Brain (organoid and tissue), 16 donors: ENCODE measurements at places on chromosomes 1 and 21.

DNA sequence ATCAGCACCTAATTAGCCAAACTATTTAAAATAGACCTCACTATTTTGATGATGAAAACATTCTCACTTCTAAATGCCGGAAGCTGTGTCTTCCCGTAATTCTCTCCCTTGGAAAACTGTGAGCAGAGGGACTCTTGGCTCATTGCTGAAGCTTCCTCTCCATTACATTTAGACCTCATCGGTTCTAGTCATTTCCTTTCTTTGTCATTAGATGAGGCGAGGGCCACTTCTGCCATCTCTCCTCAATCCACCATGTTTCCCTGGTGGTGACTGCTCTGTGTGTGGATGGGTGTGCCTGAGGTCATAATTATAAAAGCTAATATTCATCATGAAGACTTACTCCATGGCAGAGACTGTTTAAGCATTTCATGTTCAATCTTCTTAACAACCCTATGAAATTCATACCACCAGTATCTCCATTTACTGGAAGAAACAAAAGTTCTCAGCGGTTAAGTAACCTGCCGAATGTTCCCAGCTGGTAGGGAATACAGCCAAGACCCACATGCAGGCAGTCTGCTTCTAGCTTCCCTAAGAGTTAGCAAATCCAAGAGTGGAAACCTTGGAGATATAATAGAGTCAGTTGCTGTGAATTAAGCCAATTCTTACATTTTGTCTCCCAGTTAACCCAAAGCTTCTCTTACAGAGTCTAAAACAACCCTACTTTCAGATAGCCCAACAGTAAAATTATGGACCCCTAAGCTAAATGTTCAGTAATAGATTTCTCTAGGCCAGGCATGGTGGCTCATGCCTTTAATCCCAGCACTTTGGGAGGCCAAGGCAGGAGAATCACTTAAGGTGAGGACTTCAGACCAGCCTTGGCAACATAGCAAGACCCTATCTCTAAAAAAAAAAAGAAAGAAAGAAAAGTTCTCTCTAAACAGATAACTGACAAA, 156.2 kb downstream of the ZBTB18 start:
- DNase-seq, result peak; percentile 56

GRCh38 chr1:177017287-177017852, 147.1 kb downstream of the ASTN1 start:
- DNase-seq, result peak; percentile 37

DNA sequence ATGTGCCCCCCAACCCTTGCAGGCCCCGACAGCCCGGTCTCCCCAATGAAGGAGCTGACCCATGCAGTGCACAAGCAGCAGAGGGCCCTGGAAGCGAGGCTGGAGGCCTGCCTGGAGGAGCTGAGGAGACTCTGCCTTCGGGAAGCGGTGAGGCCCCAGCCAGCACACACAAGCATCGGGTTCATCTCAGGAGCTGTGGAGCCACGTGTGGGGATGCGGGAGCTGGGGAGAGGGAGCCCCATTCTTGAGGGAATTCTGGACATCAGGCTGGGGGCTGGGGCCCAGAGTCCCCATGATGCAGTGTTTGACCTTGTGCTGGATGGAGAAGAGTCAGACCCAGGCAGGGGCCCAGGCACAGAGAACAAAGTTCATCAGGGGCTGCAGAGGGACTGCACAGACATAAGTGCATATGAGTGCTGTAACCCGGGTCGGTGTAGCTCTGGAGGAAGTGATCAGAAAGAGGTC, 4.8 kb downstream of the INAVA start:
- no peak for DNase-seq

GRCh38 chr1:240128366-240128765, 36.7 kb downstream of the FMN2 start:
- no peak for DNase-seq

DNA sequence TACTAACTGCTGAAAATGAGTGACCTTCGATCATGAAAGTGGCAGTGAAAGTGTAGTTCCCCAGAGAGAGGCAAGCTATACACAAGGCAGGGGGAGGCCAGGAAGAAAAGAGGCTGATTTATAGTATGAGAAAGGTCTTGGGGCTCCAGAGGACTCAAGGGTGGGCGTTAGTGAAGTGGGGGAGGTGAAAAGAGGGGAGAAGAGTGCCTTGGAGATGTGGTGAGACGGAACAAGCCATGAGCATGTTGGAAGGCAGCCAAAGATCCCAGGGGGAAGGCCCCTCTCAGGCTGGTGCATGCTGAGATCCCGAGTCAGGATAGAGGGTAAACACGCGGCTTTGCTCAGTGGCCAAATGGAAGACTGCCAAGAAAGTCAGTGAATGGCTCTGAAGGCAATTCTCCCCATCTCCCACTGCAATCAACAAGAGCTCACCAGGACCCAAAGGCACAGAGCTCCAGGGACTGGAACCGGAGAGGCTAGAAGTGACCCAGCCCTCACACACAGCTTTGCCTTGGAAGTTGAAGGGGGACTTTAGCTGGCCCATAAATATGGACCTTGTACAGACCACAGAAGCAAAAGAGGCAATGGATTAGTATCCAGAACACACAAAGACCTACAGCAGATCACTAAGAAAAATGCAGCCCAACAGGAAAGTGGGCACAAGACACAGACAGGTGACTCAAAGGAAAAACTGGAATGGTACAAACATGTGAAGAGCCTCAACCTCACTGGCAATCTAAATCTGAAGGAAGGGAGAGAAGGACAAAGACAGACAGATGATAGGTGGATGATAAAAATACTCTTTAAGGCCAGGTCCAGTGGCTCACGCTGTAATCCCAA, 49.6 kb downstream of the HSF2BP start:
- DNase-seq, result peak; percentile 58

- no peak for DNase-seq
These were observed 54.6 kb downstream of the CDC7 start for GRCh38 chr1:91555074-91555730.
